ENCODE measurements at places on chromosomes 12 and 14.

GRCh38 chr14:24056800-24057184, 5.0 kb downstream of the CARMIL3 start:
- no peak for DNase-seq

DNA sequence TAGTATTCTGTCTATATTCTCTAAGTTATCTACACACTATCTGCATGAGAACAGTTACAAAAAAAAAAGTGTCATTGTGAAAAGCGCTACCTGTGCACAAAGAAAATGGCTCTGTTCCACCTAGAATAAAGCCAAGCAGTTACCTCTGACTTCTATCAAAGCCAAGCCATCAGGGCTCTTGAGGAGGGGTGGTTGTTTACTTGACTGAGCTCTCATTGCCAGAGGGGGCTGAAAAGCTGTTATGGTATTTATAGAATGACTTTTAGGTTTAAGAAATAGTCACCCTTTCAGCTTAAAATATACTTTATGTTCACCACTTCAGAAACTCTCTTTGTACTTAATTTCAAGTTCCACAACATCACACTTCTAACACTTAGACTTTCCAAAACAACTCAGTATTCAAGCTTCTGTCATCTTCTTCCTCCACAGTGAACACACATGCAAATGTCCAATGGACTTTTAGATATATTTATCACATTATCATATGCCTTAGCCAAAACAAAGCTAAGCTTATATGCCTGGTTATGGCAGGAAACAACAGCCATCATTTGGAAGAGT, 7.5 kb downstream of the ITPR2 start:
- DNase-seq: no peak

DNA sequence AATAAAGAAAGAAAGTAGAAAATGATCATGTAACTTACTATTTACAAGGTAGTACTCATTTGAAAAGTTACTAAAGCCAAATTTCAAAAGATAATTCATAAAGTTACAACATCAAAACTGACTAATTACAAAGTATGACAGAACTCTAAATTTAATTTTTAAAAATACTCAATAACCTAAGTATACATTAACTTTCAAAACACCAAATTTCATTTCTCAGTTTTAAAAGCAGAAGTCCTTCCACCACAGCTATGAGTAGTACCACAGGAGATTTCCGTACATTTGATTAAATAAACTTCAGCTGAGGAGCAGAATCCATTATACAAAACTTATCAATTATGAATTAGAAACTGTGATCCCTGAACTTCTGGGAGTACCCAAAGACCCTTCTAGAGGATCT, 100.8 kb upstream of the BBS10 start:
- no peak for DNase-seq

GRCh38 chr12:95229636-95230035, 12.0 kb downstream of the VEZT start:
- no peak for DNase-seq

DNA sequence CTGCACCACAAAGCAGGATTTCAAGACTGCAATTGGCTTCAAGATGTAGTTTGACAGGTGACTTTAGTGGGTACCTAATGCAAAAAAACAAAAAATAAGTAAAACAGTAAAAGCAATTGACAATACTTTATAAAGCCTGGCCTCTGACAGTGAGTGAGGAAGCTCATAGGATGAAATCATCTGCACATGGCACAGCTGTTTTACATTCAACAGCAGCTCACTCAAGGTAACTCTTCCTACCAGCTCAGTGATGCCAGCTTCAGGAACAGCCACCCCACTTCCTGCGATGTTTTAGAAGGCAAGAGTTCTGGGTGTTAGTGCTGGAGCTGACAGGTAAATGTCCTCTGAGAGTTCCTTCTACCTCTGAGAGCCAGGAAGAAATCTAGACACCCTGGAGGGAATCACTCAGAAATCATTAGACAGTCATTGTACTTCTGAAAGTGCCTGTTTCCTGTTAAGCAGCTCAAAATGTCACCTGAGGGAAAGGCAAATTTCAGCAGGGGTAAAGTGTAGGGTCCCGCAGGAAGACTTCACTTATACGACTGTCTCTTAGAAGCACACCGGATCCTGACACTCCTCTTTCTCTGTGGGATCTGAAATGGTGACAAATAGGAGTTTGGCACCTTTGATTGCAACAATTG, 99.9 kb downstream of the FOXN3 start:
- DNase-seq: no peak

DNA sequence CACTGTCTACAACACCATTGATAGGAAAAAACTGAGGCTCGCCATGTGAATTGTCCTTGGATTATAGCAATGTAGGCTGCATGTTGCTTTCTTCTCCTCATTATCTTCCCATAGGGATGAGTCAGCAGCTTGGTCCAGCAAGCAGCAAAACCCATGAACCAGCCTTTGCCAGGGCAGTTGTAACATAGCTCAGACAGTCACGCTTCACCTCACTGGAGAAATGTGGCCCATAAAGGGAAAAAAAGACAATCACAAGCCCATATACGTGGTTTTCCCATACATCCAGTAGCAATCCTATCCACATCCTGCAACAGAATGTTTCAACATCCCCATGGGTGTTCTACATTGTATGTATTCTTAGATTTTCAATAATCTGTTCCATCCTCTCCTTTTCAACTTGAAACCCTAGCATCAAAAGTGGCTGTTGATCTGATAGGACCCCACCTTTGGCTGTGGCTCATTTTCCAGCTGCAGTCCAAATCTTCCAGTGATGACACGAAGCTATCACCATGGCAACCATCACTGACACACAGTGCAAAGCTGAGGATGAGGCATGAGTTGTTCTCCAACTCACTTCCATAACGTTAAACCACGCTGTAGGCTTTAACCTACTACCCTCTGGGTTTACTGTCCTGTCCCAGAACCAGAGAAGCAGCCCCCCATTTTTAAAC, 34.0 kb downstream of the GRIN2B start:
- peak; percentile 66 for DNase-seq

DNA sequence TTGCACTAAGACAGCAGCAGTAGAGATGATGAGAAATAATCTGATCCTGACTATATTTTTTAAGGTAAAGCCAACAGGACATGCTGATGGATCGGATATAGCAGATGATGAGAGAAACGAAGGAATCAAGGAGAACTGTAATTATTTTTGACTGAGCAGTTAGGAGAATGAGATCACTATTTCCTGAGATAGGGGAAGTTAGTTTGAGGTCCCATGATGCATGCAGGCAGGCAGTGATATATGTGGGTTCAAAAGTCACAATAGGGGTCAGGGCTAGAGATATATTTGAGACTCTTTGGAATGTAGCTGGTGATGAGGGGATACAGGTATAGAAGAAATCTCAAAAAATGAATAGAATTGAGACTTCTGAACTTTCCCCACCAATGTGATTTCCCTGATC, 107.6 kb downstream of the GTF2A1 start:
- DNase-seq: no peak

DNA sequence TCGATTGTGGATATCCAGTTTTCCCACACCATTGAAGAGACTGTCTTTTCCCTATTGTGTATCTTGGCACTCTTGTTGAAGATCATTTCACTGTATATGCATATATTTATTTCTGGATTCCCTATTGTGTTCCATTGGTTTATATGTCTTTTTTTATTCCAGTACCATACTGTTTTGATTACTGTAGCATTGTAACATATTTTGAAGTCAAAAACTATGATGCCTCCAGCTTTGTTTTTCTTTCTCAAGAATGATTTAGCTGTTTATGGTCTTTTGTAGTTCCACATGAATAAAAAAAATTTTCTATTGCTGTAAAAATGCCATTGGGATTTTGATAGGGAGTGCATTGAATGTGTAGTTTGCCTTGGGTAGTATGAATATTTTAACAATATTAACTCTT, 128.1 kb upstream of the SLC38A2 start:
- no peak for DNase-seq

DNA sequence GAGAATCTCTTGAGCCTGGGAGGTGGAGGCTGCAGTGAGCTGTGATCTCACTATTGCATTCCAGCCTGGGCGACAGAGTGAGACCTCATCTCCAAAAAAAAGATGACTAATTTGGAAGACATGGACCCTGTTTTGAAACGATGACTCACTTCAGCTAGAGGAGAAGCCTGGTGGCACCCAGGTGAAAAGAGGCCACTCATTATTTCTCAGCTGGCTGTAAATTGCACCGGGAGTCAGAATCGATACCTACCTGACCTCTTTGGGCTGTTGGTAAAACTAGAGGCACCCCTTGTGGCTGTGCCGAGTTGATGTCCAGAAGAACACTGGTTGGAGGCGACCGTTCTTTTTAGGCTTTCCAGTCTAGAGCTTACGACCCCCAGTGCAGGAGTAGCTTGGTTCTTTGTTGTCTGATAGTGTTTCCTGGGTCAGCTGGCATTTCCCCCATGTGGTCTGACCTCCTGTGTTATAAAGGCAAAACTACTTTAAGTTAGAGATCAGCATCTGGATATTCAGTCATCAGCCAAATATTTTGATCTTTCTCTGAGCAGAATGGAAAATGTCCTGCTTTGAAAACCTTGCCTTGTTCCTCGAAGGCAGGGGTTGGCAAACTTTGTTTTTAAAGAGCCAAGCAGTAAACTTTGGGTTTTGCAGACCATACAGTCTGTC, 93.2 kb downstream of the CHST11 start:
- DNase-seq: peak; percentile 82

- no peak for DNase-seq
Measured at GRCh38 chr14:74364271-74364880, 16.1 kb downstream of the VRTN start.

- no peak for DNase-seq
Measured at GRCh38 chr12:49277466-49277865, 12.6 kb downstream of the TUBA1C start.

- DNase-seq: no peak
Measured at GRCh38 chr12:132669166-132669879, 17.8 kb downstream of the POLE start.

- no peak for DNase-seq
Measured at GRCh38 chr12:127655691-127656090, 611.3 kb upstream of the TMEM132C start.

GRCh38 chr12:56143870-56144269, 8.5 kb upstream of the MYL6B start:
- no peak for DNase-seq

DNA sequence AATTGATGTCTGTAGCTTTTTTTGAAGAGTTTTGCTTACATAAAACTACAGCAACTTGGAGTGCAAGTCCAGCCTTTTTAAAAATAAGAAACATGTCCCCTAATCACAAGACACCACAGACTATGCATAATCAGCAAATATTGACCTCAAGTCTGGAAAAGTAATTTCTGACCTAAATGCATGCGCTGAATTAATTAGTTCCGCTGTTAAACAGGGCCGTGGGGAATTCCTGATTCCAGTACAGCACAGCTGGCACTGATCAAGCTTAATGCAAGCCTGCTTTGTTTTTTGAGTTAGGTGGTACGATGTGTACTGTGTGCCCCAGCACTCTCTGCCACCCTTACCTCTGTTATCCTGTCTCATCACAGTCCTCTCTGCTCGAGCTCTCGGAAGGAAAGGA, 9.2 kb downstream of the MLH3 start:
- no peak for DNase-seq

GRCh38 chr12:116126610-116127009, 150.9 kb downstream of the MED13L start:
- DNase-seq: no peak

GRCh38 chr12:67773896-67774295, 125.4 kb downstream of the DYRK2 start:
- DNase-seq: no peak

DNA sequence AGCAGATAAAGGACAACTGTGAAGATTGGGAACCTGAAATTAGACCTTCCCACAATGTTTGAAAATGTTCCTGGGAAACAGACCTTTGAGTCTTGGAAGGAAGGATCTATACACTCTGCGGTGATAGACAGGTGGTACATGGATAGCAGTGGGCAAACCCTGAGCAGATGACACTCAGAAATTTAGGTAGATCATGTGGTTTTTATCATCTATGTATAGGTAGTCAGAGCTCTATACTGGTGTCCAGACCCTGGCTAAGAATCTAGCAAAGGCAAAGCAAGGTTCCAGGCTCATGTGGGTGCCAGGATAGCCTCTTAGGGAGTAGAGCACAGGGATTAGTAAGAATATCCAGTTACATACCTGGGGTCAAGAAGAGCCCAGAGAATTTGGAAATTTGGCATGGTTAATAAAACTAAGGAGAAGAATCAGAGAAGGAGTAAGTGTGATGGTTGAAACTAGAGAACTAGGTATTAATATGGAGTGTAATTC, 331.2 kb upstream of the FBXO33 start:
- DNase-seq: no peak

- DNase-seq: no peak
Measured at GRCh38 chr12:25553098-25553497, at the start of gene LMNTD1. LMNTD1 (minus strand) TSS chr12:25553283; CDS start chr12:25552959, 324 bp downstream.

- DNase-seq: no peak
Measured at GRCh38 chr12:67284561-67284960, 15.4 kb downstream of the CAND1 start.

GRCh38 chr14:37587131-37587803, 7.8 kb downstream of the FOXA1 start:
- DNase-seq: no peak

DNA sequence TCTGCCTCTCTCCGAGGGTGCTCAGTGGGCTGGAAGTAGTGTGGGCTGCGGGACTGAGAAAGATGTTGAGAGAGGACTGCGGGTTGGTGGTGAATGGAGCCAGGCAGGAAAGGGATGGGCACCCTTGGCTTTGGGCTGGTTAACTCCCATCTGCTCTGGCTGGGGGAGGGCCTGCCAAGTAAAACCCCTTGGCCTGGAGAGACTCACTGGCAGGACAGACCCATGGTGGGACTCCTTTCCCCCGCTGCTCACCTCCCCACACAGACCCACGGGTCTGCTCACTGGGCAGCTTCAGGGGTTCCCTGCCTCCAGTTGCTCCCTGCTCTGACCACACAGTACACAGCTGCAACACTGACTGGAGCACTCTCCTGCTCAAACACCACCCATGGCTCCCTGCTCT, 54.1 kb downstream of the KRT80 start:
- peak; percentile 50 for DNase-seq

DNA sequence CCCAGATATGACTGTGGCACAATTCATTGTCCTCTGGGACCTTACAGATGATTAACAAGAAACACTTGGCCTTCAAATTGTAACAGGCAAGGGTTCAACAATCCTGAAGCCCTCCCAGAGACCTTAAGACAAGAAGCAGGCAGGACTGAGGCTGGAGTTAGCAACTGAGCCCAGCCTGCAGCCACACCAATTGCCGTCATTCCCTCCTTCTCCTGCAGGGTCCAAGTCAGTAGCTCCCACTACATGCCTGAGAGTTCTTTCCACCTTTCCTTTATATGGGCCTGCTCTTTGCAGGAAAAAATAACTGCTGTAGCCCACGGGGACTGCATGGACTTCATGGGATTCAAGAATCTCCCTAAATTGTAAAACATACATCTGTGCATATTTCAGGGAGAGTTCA, 2.4 kb upstream of the SERPINA4 start:
- no peak for DNase-seq

GRCh38 chr14:100767788-100768536, 41.3 kb downstream of the DLK1 start:
- peak; percentile 33 for DNase-seq

DNA sequence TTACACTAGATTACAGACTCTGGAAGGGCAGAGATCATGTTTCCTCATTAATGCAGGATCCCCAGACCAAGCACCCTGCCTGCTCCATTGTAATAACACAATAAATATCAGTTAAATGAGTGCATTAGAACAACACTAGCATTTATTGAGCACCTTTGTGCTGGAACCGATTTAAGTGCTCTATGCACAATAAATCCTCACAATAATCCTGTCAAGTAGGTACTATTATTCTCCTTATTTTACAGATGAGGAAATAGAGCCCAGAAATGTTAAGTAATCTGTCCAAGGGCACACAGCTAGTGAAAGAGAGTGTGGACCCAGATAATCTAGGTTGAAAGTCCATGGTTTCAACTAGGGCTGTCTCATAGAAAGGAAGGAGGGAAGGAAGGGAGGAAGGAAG, 69.8 kb downstream of the MAP1LC3B2 start:
- no peak for DNase-seq

- DNase-seq: no peak
Measured at GRCh38 chr14:52876311-52876710, 74.5 kb downstream of the FERMT2 start.
